Tibial nerve (tissue), 4 donors: ENCODE measurements at places on chromosomes 16 and 17. TPM values are rescaled to one million over a fixed set of nuclear protein-coding genes. Genes with fewer than 3 reads are reported as not detected.

DNA sequence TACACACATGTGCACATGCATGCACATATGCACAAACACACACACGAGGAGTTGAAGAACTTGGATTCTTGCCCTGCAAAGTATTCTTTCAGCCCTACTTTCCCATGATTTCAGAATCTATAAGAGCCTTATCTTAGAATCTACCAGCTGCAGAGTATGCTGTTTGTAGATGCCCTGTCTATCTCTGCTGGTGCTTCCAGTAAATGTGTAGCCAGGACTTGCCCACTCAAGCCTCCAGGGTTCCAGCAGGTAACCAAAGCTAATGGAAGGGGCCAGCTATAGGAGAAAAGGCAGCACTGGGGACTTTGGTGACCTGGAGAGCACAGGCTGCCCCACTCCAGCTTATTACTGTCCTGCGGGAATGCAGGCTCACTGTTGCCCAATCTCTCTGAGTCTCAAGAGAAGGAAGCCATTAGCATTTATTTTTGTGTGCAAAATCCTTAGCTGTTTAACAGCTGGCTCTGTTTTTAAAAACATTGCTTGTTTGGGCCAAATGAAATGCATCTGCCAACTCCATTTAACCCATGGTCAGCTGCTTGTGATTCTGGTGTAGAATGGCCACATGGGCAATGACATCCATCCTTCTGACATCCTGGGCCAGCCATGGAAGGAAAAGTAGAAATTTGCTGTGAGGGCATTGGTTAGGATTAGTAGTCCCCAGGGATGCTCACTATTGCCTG lies 28.6 kb upstream of the XYLT1 start:
- no peaks in the 10 kb centered on the region for H3K36me3 ChIP-seq
- no peaks in the 10 kb centered on the region for H3K4me1 ChIP-seq
- no peak overlapping the region for H3K27ac ChIP-seq
- no peak overlapping the region for H3K4me3 ChIP-seq

DNA sequence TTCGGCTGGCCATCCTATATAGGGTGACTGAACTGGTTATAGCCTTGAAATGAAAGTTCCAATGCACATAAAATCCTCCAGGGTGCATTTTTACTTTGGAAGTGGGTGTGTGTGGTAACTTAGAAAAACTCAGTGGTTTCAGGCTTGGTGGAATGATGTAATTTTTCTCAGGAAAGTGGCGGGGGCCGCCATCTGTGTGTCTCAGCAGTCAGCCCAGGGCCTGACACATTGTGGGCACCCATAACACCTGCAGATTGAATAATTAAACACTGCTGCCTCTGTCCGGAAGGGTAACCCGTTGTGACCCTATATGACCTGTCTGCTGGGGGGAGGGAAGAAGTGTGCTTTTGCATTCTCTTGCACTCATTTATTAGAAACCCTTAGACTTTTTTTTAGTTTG lies 2.2 kb upstream of the PDP2 start:
- no peak overlapping the region for H3K4me3 ChIP-seq
- H3K4me1 ChIP-seq: peaks cover 15% of the 10 kb centered on the region
- no peak for DNase-seq
- H3K27me3 ChIP-seq: no peaks in the 10 kb centered on the region
- H3K27ac ChIP-seq: no peak overlapping the region
- no peaks in the 10 kb centered on the region for H3K36me3 ChIP-seq

DNA sequence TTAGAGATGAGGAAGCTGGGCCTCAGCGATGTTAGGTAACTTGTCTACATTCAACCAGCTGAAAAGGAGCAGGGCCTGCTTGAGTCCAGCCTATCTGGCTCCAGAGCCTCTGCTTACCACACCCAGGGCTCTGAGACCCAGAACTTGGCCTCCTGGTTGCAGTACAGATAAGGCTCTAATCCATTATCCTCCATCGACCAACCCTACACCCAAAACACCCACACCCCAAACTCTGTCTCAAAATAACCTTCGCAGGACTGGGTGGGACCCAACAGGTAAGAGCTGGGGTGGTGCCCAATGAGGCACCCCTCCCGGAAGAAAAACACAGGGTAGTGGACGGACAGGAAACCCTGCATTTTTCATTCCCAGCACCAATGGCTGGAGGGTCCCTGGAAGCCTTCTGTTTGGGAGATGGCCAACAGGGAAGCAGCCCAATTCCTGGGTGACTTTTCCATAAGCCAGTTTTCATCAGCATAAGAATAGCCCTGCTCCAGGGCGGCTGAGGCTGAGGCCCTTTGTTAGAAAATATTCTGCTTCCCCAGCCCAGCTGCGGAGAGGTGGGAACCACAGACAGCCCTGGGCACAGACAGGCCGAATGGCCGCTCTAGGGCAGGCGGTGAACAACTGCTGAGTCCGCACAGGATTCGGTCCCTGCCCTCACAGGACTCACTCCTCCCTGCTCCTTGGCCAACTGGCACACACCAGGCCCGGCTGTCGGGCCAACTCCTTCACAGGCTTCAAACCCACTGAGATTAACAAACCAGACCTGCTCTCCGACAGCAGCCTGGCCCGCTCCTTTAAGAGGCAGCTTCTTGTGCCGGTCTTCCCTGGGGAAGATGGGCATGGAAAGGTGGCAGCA lies 9.8 kb downstream of the SMIM5 start:
- no peak for DNase-seq
- H3K27me3 ChIP-seq: no peaks in the 10 kb centered on the region
- H3K36me3 ChIP-seq: no peaks in the 10 kb centered on the region
- no peaks in the 10 kb centered on the region for H3K4me1 ChIP-seq
- no peak overlapping the region for H3K4me3 ChIP-seq
- H3K27ac ChIP-seq: peak overlapping the region; percentile 38

DNA sequence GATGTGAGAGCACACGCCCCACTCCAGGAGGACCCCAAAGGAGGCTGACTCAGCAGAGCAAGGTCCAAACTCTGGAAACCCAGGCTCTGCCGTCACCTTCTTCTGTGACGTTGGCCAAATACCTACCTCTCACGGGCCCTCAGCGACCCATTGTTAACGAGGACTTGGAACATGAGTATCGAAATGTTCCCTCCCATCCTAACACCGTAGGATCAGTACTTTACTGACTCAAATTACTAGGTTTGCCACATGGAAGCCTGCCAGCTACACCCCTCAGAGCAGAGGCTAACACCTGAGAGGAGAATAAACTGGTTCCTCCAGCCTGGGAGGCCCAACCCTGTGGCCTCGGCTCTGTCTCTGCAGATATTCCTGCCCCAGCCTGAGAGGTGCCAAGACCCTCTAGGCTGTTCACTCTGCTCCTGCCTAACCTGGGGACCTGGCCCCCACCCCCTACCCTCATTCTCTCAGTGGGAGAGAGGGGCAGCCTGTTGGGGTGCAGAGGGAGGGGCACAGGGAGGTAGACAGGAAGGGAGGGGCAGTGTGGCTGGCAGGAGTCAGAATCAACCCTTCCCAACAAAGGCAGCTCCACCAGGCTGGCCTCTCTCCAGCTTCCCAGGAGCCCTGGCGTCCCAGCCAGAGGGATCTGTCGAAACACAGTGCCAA lies 4.4 kb downstream of the PITPNM3 start:
- H3K27me3 ChIP-seq: no peaks in the 10 kb centered on the region
- H3K36me3 ChIP-seq: no peaks in the 10 kb centered on the region
- DNase-seq: no peak
- no peak overlapping the region for H3K27ac ChIP-seq
- H3K4me3 ChIP-seq: no peak overlapping the region

KLHL10 gene
- not detected for total RNA-seq

KRTAP9-2 gene
- not detected for total RNA-seq

DNA sequence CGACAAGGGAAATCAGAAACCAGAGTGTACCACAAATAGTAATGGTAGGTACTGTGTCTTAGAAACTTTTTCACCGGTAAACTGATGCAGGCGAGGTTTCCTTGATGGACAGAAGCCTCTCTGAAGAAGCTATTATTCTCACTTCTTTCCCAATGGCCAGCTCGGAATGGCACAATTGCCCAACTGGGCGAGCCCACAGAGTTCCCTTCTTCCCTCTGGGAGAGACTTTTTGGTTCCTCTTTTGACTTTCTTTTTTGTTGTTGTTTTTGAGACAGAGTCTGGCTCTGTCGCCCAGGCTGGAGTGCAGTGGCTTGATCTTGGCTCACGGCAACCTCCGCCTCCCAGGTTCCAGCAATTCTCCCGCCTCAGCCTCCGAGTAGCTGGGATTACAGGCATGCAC lies 16.9 kb downstream of the SLC43A2 start:
- DNase-seq: no peak
- peaks cover 26% of the 10 kb centered on the region for H3K4me1 ChIP-seq
- H3K36me3 ChIP-seq: no peaks in the 10 kb centered on the region
- H3K27ac ChIP-seq: peak overlapping the region; percentile 32

HIGD1B gene
- total RNA-seq: 6.5 TPM

DNA sequence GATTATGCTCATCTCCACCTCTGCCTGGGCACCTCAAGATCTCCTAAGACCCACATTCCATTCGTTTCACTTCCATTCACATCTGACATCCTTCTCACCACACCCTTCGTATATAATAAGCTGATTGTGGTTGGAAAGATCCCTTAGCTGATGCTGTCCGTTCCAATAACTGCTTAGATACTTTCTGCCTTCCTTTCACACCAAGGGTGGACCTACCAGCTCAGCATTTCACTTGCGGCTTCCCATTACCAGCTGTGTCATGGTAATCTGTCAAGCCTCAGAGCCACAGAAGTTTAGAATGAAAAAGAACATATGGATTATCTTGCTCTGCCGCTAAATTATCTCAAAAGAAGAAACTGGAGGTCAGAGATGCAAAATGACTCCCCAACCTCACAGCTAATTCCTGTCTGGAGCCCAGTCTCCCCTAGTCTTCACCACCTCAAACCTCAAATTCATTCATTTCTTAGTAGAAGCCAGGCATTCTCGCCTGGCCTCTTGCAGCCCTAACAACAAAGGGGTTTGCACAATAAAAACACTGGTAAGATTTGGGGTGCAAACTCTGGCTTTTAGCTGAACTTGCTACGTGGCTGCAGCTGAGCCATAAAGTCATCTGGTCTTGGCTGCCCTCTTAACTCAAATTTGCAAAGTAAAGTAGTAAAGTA lies 182.8 kb upstream of the HS3ST3A1 start:
- H3K4me1 ChIP-seq: no peaks in the 10 kb centered on the region
- no peaks in the 10 kb centered on the region for H3K36me3 ChIP-seq
- H3K4me3 ChIP-seq: no peak overlapping the region
- DNase-seq: no peak

- H3K27me3 ChIP-seq: no peaks in the 10 kb centered on the region
- no peak overlapping the region for H3K27ac ChIP-seq
- no peak overlapping the region for H3K4me3 ChIP-seq
Measured at GRCh38 chr16:78633551-78633950, 534.1 kb downstream of the WWOX start.

ITGAD gene
- total RNA-seq: not detected

- H3K36me3 ChIP-seq: no peaks in the 10 kb centered on the region
- peaks cover 11% of the 10 kb centered on the region for H3K4me1 ChIP-seq
- no peak for DNase-seq
- no peak overlapping the region for H3K4me3 ChIP-seq
Measured at GRCh38 chr17:21464611-21465021, 88.5 kb downstream of the KCNJ12 start.

EPX gene
- total RNA-seq: not detected

GRCh38 chr17:1159431-1160180 lies 20.2 kb downstream of the ABR start:
- no peaks in the 10 kb centered on the region for H3K4me1 ChIP-seq
- no peak overlapping the region for H3K27ac ChIP-seq
- H3K27me3 ChIP-seq: no peaks in the 10 kb centered on the region
- no peak overlapping the region for H3K4me3 ChIP-seq

DNA sequence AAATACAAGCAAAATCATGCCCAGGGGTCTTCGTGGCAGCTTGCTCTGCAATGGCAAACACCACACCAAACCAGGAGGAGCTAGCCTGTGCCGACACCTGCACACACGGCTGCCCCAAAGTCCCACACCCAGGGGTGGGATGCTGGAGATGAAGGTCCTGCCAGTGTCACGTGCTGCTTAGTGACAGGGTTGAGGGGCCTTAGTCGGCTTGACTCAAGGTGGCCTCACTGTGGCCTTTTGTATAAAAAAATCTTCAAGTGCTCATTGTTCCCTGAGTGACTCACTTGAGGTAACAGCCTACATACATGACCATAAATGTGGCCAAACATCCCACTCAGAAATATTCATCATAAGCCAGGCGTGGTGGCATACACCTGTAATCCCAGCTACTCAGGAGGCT lies 7.3 kb downstream of the TRIM65 start:
- H3K4me3 ChIP-seq: no peak overlapping the region
- H3K27ac ChIP-seq: no peak overlapping the region
- H3K27me3 ChIP-seq: no peaks in the 10 kb centered on the region
- peaks cover 7% of the 10 kb centered on the region for H3K4me1 ChIP-seq
- DNase-seq: no peak
- H3K36me3 ChIP-seq: peaks cover 4% of the 10 kb centered on the region

- no peaks in the 10 kb centered on the region for H3K36me3 ChIP-seq
- DNase-seq: no peak
- no peak overlapping the region for H3K4me3 ChIP-seq
Measured at GRCh38 chr17:46782250-46782953, 36.1 kb downstream of the WNT3 start.

ABI3 gene
- 14.4 TPM for total RNA-seq

CBFB gene
- 49.4 TPM for total RNA-seq

- no peaks in the 10 kb centered on the region for H3K27me3 ChIP-seq
- peak overlapping the region; percentile 60 for H3K27ac ChIP-seq
- H3K4me1 ChIP-seq: peaks cover 5% of the 10 kb centered on the region
- H3K4me3 ChIP-seq: no peak overlapping the region
Measured at GRCh38 chr16:21646721-21647561, 5.5 kb downstream of the IGSF6 start.

SARM1 gene
- 5.4 TPM for total RNA-seq

DNA sequence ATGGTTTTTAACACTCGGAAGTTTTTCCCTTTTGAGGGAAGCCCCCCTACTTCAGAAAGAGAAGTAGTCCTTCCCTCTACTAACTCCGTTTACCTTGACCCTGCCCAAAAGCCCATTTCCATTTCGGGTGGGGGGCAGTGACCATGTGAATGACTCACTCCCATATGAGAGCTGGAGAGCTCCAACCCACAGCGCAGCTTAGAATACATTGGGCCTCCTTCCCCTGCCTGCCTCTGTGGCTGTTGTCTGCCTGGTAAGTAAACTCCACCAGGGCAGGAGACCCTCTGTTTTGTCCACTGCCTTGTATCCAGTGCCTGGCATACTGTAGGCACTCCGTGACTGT lies 985 bp downstream of the SGSM2 start:
- no peaks in the 10 kb centered on the region for H3K27me3 ChIP-seq
- H3K27ac ChIP-seq: peak overlapping the region; percentile 85
- DNase-seq: no peak
- peak overlapping the region; percentile 55 for H3K4me3 ChIP-seq
- H3K4me1 ChIP-seq: no peaks in the 10 kb centered on the region

DNA sequence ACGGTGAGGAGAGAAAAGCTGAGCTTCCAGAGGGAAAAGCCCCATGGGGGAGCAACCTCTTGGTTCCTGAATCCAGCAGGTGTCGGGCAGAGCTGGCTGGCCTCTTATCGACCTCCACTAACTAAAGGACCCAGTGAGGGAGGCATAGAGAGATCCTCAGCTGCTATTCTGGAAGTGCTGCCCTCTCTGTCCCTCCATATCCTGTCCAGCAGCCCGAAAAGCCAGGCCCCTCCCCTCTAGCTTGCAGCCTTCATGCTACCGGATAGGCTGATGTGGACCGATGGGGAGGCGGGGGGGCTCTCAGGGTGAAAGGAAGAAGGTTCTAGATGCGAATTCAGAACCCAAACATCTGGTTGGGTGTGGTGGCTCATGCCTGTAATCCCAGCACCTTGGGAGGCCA lies 24.9 kb downstream of the MXRA7 start:
- H3K4me1 ChIP-seq: peaks cover 28% of the 10 kb centered on the region
- H3K4me3 ChIP-seq: no peak overlapping the region
- H3K27me3 ChIP-seq: no peaks in the 10 kb centered on the region
- DNase-seq: no peak
- H3K36me3 ChIP-seq: no peaks in the 10 kb centered on the region
- H3K27ac ChIP-seq: no peak overlapping the region
